KBM-7 (cell line): ENCODE measurements at places on chromosomes 1 and 21.

GRCh38 chr1:10048601-10049000 lies 15.8 kb downstream of the UBE4B start:
- DNase-seq = no peak

- no peak for DNase-seq
Measured at GRCh38 chr1:33220676-33221384, 35.5 kb upstream of the ZNF362 start.

- DNase-seq = no peak
Measured at GRCh38 chr21:42343556-42343955, 7.2 kb downstream of the TFF2 start.

GRCh38 chr1:209607795-209608178 lies 24.3 kb downstream of the CAMK1G start:
- DNase-seq = no peak

- no peak for DNase-seq
Measured at GRCh38 chr21:35643176-35643575, 417.1 kb downstream of the SETD4 start.

- no peak for DNase-seq
Measured at GRCh38 chr1:171743081-171743870, 1.4 kb upstream of the VAMP4 start.

- DNase-seq = peak; percentile 73
Measured at GRCh38 chr21:33402001-33402979, 923 bp upstream of the IFNGR2 start.

- no peak for DNase-seq
Measured at GRCh38 chr1:5731110-5731423, 261.2 kb downstream of the NPHP4 start.

- DNase-seq = no peak
Measured at GRCh38 chr1:234584926-234585325, 25.1 kb downstream of the IRF2BP2 start.

GRCh38 chr1:100543640-100544039 lies 5.7 kb downstream of the GPR88 start:
- peak; percentile 51 for DNase-seq

- DNase-seq = no peak
Measured at GRCh38 chr1:214568328-214568727, 16.9 kb upstream of the PTPN14 start.

DNA sequence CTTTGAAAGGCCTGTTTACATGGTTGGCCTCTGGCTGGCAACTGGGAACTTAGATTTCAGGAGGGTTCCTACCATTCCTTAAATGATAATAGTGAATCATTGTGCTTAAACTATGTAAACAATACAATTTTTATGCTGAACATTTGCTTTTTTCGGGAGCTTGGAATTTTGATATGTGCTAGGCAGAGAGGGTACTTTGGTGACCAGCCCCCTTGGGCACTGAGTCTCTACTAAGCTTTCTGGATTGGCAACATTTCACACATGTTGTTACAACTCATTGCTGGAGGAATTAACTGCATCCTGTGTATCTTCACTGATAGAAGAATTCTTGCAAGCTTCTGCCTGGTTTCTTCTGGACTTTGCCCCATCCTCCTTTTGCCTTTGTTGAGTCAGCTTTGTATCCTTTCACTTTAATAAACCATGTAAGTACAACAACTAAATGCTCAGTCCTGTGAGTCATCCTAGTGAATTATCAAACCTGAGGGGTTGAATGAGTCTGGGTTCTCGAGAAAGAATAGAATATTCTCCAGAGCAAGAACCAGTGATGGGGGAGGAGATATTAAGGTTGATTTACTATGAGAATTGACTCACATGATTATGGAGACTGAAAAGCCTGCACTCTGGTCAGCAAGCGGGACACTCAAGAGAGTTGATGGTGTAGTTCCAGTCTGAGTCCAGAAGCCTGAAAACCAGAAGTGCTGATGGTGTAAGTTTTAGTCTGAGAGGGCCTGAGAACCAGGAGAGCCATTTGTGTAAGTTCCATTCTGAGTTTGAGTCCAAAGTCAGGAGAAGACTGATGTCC lies 3.1 kb upstream of the SLC16A4 start:
- DNase-seq = no peak

GRCh38 chr1:30467101-30467500 lies 256.3 kb downstream of the MATN1 start:
- DNase-seq = no peak

DNA sequence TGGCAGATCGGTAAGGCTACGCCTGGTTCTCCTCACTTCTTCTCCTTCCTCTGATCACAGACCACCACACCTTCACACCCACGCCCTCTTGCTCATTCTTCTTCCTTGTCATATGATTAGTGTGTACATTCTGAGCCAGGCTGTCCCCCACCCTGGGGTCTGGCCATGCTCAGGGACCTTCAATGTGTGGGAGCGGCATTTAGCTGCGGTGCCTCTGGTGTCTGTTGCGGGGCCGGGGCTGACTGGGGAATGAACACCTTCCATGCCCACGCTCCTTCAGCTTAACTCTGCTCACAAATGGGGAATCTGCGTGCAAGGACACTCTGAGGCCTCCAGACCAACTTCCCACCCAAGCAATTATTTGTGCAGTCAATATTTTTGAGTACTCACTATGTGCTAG lies 29.4 kb downstream of the QSOX1 start:
- no peak for DNase-seq

GRCh38 chr1:198086051-198086745 lies 70.6 kb upstream of the NEK7 start:
- DNase-seq = no peak

DNA sequence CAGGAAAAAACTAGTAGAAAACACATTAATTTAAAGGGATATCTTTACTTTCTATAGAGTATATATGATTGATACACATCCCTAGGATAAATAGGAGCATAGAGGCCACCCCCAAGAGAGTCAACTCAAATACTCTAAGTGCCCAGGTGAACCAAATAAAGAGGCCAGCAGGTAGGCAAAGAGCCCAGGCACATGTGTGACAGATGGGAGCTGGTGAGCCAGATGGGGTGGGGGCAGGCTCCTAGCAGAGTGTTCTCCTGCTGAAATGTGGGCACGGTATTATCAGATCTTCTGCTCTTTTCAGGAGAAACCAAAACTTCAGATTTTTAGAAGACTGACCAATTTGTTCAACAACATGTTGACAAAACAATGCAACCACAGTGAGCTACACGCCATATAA lies 333.4 kb upstream of the PKN2 start:
- DNase-seq = no peak
